ENCODE measurements at places on chromosomes 1 and 21.

DNA sequence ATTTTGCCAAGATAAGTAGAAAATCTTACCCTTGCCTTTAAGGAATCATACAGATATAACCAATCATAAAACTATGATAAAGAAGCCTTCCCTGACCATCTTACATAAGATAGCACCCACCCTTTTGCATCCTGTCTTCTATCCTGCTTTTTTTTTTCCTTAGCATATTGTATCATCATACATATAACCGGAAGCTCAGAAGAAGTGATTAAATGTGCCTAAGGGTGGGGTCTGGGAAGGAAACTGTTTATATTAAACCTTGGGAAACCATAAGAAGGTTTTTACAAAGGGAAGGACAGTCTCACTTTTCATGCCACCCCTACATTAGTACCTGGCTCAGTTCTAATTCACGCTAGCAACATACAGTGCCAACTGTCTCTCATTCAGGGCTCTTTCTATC lies 66.8 kb downstream of the LUZP1 start:
- DNase-seq = no peak

DNA sequence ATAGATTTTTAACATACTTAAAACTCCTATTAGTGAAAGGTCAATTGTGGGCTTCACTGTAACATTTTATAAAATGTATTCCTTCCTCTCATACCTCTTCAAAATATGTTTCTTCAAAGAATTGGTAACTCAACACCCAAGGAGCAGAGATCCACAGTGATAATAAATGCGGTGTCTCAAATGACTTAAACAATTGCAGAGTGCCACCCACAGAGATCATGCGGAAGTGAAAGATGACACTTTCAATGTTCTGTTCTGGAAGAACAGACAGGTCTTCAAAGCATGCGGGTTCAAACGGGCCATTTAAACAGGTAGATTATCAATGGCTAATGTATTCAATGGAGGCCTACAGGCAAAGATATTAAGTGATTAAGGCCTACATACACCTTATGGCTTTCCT lies 157.0 kb upstream of the GREM2 start:
- no peak for DNase-seq

DNA sequence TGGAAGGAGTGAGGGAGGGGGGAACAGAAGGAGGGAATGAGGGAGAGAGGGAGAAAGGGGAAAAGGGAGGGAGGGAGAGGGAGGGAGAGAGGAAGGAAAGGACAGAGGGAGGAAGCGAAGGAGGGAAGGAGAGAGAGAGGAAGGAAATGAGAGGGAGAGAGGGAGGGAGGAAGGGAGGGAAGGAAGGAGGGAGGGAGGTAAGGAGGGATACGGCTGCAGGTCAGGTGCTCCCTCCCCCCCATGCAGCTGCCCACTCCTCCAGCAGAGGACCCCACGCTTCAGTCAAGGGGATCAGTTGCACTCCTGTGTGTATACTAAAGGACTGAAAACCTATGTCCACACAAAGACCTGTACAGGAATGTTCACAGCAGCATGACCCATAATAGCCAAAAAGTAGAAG lies 54.8 kb downstream of the CLSTN1 start:
- DNase-seq = no peak

- no peak for DNase-seq
Observed at GRCh38 chr1:172680733-172681275, 21.9 kb downstream of the FASLG start.

DNA sequence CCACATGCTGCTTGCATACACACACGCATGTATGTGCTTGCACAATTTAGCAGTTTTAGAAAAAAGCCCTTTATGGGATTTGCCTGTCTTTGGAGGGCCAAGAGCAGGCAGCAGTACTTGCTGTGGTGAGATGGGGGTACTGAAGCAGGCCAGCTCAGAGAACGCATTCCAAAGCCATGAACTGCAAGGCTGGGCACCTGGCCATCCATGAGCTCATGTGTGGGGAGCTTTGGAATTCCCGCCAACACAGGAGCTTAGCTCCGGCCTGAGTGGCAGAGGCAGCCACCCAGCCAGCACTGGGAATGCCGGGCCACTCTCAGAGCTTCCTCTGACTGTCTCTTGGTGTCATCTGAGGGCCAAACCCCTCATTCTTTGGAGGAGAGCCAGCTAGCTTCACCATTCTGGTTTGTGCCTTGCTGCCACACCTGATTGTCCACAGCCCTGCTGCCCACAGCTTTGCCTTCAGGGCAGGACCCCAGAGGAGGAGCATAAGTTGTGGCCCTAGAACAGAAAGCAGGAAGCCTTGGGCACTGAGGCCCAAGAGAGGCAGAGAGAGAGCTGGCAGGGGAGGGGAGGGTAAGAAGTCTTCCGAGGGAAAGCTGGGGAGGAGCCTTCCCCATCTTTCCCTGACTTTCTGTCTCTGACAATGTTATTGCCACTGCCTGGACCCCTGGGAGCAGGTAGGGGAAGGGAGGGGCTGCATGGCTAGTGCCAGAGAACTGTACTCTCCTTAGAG lies 92.1 kb upstream of the POU3F1 start:
- no peak for DNase-seq

- no peak for DNase-seq
Observed at GRCh38 chr1:56505792-56506743, 73.3 kb downstream of the PLPP3 start.

GRCh38 chr1:241776911-241777310 lies 71.1 kb upstream of the EXO1 start:
- DNase-seq = no peak

Data from stimulated activated CD4-positive, alpha-beta T cell treated with anti-CD3 and anti-CD28 coated beads, Interleukin-4, amount 100 ng/mL, for 4 hours (primary cell).